Activated naive CD8-positive, alpha-beta T cell treated with anti-CD3 and anti-CD28 coated beads, Interleukin-2, amount 50 U/mL, for 24 hours (primary cell): ENCODE measurements at places on chromosomes 7 and 10.
A peak's percentile ranks its signal among the peaks of the same experiment; 100 is the strongest.

GRCh38 chr10:51270936-51271530, 196.7 kb downstream of the PRKG1 start:
- DNase-seq: no peak

- no peak for DNase-seq
These were observed 51.7 kb downstream of the ADRA2A start for GRCh38 chr10:111128331-111129180.

DNA sequence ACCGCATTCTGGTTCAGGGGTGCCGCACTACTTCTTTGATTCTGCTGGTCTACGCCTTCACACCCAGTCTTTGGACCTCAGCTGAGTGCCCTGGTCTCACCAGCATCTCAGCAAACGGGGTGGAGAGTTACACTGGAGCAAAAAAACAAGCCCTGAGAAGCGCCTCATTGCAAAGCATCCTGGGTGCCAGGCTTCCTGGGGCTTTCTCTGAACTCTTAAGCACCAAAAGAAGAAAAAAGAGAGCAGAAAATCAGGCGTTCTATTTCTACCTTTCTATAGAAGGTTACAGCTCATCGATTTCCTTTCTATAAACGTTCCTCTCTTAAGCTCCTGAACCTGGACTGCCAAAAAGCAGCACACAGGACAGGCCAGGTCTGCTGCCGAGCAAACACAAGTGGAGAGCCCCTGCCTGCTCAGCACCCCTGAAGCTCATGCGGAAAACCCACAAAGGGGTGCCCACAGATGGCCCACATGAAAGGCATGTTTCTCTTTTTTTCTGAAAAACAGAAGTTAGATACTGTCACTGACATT, 217.9 kb downstream of the SFMBT2 start:
- DNase-seq: peak; percentile 61

- DNase-seq: no peak
These were observed 56.2 kb downstream of the CC2D2B start for GRCh38 chr10:95963991-95964389.

GRCh38 chr7:106372595-106373318, 88.0 kb upstream of the NAMPT start:
- no peak for DNase-seq

DNA sequence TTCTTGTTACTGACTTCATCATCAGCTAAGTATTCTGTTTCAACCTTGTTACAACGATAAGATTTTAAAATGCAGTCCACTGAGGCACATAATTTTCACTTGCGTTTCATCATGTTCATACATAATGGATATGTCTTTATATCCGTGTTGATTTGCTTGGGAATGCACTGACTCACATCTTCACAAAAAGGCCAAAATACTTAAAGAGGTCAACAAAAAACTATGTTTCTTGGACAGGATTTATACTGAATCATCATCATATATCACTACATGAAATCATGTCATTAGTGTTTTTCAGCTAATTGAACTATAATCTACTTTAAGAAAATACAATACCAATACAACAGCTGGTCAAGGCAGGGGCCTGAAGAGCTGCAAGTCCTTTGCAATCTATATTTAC, 324.5 kb upstream of the KLF6 start:
- DNase-seq: no peak

- no peak for DNase-seq
These were observed 103.7 kb upstream of the RELN start for GRCh38 chr7:104093127-104093526.

DNA sequence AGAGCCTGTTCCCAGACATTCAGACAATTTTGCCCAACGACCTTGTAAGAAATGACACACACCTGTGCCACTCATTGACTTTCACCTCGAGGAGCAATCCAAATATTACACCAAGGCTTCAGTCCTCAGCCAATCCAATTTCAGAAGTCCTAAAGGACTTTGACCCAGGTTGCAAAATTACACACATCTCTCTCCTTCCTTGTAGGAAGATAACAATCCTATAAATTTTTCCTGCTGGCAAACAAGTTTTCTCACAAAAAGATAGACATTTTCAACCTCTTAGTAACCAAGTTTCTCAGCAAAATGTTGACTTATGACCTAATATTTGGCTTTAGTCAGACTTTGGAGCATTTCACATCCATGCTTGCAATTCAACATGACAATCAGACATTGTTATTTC, 745.0 kb downstream of the GRID1 start:
- DNase-seq: no peak

- DNase-seq: no peak
These were observed 29.3 kb downstream of the ARL4A start for GRCh38 chr7:12716722-12717121.
